ENCODE measurements at places on chromosomes 2 and 18. TPM values are rescaled to one million over a fixed set of nuclear protein-coding genes. Genes with fewer than 3 reads are reported as not detected.

GRCh38 chr2:226679389-226680065 lies 120.1 kb downstream of the IRS1 start:
- DNase-seq: no peak

OTOS gene
- total RNA-seq: not detected

- no peak for DNase-seq
Observed at GRCh38 chr2:122867941-122868340, 1112.5 kb downstream of the TSN start.

CFC1B gene
- not detected for total RNA-seq

DNA sequence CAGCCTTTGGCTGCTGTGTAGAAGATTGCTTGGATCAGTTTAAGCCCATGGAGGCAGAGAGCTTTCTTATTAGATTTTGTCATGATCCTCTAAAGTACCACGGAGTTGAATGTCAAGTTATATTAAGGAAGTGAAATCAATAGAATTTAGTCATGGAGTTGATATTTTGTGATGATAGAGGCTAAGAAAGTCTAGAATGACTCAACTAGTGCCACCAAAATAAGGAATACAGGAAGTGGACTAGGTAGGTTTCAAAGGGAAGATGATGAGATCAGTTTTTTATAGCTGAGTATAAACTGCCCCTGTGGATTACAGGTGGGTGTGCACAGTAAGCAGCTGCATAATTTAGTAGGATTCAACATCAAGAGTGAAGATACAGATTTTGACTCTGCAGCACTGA lies 25.2 kb downstream of the FBXO36 start:
- no peak for DNase-seq

DNA sequence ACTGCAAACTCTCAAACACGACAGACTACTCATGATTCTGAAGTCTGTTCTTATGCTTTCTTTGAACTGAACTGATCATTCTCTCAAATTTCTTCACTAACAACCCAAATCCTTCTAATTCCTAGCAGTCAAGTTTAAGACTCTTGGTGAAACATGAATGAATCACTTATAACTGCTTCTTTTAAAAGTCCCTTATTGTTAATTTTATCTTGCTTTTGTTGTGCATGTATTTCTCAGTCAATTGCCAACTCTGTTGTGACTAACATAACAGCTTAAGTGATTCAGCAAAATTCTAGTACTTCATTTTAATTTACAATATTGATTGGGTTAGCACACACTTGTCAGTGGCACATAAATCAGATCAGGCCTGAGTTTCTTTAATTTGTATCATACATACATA lies 357.0 kb upstream of the FSIP2 start:
- DNase-seq: no peak

DNA sequence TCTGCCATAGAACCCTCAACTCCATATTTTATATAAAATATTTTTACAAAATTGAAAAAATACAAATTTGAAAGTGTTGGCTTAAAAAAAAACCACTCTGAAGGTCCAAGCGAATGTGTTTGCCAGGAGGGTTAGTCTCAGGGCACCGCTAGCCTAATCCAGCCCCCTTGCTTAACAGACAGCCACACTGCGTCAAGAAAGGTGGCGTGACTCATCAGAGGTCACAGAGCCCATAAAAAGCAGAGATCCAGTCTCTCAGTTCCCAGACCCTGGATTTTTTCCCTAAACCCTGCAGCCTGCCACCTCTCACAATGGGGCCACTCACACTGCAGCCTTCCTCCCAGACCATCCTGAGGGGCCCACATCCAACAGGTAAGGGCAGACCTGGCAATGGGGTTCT lies 3.9 kb upstream of the TNS1 start:
- no peak for DNase-seq

- no peak for DNase-seq
Observed at GRCh38 chr18:38350141-38350540, 784.5 kb upstream of the CELF4 start.

GRCh38 chr18:48805826-48806535 lies 144.8 kb downstream of the SMAD7 start:
- no peak for DNase-seq

GRCh38 chr2:88058191-88058590 lies 2.6 kb upstream of the KRCC1 start:
- no peak for DNase-seq

KCNF1 gene
- total RNA-seq: not detected

GRCh38 chr2:186748354-186748753 lies 54.5 kb downstream of the FAM171B start:
- no peak for DNase-seq

G6PC2 gene
- total RNA-seq: not detected

DNA sequence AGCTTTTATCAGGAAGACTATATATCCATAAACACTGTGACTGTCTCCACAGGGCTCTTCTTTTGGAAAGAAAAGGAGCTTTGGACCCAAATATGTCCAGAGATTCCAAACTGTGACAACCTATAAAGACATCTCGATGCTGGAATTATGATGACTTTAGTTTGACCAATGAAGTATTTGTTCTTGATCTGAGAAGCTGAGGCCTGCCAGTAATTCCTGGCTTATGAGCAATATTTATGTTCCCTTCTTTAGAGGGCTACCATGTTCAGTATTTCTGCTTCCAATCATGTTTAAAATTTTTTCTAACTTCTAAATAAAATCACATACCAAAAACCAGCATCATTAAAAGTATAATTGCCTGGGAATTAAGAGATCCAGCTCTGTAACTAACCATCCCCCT lies 41.1 kb downstream of the FEZ2 start:
- no peak for DNase-seq

DNA sequence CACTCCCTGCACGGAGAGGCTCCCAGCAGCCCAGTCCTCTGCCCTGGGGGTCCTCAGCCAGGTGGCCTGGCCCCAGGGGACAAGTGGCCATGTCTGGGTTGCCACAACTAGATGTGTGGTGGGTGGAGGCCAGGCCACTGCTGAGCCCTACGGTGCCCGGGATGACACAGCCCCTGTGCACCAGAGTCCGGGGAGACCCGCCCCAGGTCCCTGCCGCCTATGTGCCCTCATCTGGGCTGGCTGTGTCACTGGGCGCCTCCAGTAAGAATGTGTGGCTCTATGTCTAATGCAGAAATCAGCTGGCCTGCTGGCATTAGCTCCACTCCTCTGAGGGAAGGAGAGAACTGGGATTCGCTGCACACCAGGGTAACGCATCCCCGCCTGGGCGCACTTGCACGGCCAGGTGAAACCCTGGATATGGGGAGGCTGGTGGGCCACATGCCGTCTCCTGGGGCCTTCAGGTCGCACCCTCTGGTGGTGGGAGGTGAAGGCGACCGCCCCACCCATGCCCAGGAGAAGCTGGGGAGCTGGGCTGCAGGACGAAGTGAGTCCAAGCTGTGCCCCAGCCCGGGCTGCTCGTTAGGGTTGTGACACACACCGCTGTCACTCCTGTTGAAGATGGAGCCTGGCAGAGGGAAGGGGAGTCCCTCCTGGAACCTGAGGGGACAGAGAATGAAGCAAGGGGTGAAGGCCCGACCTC lies 136.1 kb downstream of the PTGR3 start:
- DNase-seq: no peak

DNA sequence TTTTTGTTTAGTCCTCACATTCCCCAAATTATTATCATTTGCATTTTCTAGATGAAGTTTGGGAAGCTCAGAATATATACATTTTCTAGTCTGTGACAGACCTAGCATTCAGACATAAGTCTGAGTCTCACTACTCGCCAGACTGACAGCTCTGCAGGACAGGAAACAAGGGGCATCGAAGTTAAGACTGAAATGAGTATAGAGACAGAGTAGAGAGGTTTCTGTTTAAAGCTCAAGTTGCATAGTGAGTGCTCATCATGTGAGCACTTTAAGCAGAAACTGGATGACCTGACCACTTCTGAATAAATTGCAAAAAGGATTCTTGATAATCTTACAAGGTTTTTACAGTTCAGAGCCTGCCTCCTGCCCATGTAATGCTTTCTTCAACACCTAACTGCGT lies 1.1 kb downstream of the HADHB start:
- DNase-seq: peak; percentile 8

GRCh38 chr2:236176417-236176816 lies 8.2 kb upstream of the GBX2 start:
- peak; percentile 40 for DNase-seq

DNA sequence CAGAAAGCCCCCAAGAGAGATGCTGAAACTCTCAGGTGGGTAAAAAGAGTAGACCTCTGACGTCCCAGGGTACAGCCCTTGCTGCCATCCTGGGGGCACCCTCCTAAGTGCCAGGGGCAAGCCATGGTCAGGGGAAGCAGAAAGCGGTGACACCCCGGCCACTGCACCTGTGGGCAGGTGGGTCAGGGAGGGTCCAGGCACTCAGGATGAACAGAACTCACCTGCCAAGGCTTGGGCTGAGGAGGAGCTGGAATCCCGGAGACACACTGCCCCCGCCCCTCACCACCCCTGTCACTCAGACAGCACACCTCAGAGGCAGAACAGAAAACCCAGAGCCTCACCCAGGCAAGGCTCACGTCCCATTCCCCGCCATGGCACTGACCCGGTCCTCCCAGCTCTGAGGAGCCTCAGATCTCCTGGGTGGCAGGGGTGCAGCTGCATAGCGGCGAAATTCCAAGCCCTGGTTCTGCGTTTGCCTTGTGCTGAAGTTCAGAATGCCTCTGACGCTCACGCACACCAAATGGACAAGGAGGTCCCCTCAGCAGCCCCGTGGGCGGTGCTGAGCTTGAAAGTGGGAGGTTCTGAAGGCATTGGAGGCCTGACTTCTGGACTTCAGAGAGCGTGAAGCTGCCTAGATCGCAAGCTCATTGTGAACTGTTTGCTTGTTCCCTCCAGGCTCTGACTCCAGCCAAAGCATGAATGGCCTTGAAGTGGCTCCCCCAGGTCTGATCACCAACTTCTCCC lies 4.3 kb downstream of the GPR17 start:
- DNase-seq: no peak

RNF125 gene
- total RNA-seq: 12.0 TPM

DNA sequence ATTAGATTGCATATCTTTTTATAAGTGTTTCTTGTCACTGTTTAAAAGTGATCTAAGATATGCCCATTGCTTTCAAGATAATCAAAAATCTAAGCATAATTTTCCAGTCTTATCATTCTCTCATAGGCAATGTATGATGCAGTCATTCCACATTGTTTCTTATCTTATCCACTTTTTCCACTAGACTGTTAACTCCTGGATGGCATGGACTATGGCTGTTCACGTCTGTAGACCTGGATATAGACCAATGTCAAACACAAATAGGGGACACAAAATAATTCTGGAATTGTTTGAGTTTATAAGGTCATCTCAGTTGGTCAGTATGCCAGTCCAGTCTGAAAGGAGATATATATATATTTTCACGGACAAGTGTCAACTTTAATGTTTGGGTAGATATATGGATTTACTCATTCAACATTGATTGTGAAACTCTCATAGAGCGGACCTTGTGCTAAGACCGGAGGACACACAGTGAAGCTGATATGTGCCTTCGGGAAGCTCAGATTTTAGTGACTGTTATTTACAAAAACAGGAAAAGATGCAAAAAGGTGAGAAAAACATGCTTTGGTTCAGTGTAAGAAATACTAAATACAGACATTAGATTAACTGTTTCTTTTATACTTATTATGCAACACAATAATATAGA lies 689.4 kb upstream of the SLC8A1 start:
- no peak for DNase-seq

DNA sequence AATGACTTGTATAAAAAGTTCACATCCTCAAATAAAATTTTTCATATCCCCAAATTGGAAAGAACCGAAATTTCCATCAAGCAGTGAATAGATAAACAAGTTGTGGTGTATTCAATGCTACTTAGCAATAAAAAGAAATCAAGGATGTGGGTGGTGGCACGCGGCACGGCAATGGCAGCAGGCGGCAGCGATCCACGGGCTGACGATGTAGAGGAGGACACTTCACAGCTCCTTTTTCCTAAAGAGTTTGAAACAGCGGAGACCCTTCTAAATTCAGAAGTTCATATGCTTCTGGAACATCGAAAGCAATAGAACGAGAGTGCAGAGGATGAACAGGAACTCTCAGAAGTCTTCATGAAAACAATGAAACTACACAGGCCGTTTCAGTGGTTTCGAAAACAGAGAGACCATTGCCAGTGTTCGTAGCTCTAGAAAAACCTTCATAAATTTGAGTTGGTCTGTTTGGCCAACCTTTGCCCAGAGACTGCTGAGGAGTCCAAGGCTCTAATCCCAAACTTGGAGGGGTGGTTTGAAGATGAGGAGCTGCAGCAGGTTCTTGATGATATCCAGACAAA lies 9.8 kb upstream of the IL36A start:
- no peak for DNase-seq

DNA sequence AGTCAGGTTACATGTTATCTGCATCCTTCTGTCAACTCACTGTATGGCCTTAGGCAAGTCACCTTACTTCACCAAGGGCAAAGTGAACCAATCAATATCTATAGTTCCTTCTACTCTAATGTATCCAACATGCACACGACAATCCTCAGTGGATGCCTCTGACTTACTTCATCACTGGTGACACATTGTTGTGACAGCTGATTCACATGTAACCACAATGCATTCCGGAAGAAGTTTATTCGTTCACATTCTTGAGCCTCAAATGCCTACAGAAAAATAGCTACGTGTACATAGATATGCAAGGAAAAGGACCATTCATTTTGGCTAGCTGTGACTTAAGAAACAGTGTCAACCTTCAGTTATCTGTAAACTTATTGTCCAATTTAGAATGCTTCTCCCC lies 26.3 kb upstream of the EPG5 start:
- DNase-seq: no peak

GRCh38 chr2:236113948-236114347 lies 54.2 kb downstream of the GBX2 start:
- DNase-seq: no peak

DNA sequence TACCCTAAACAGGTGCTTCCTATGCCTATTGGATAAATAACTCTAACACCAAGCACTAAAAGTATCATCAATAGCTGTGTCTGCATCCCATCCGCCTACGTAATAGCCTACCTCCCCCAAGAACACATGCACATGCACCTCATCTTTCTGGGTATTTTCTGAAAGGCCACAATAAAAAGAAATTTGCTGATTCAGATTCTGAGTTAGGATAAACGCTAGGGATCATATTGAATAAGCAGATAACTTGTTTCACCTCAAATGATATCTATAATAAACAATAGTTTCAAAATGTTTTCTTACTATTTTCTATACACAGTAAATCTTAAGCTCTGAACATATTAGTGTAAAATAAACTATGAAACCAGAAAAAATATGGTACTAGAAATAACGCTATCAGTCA lies 112.9 kb downstream of the XIRP2 start:
- no peak for DNase-seq

DNA sequence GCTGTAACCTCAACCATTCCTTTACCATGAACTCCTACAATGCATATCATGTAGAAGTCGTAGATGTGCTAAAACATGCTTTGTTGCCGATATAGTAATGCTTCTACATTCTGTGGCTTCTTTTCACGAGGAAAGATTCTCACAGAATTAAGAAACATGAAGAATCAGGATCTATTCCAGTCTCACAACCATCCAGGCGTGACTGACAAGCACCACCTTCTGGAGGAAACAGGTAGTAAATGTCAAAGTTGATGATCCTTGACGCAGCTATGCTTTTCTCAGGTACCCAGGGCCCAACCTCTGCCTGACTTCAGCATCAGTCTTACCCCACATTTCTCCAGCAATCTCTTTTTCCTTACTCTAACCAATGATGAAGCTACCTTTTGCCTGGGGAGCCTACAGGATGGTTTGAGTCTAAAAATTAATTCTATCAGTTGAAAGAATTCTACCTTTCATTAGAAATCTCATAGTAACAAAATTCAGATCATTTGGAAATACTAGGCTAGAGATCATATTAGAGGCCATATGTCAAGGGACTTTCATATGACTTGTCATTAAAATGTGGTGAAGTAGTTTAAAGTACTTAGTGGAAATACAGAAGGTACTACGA lies 123.3 kb upstream of the RND3 start:
- no peak for DNase-seq
